ENCODE measurements at places on chromosomes 3 and 15. TPM values are rescaled to one million over a fixed set of nuclear protein-coding genes. Genes with fewer than 3 reads are reported as not detected.
A peak's percentile ranks its signal among the peaks of the same experiment; 100 is the strongest.

- DNase-seq = peak; percentile 62
Observed at GRCh38 chr15:60381148-60381788, 16.5 kb downstream of the ANXA2 start.

Gene SLC25A20
- total RNA-seq = 17.5 TPM

GRCh38 chr3:23153436-23153835 lies 49.7 kb upstream of the UBE2E2 start:
- DNase-seq = no peak

DNA sequence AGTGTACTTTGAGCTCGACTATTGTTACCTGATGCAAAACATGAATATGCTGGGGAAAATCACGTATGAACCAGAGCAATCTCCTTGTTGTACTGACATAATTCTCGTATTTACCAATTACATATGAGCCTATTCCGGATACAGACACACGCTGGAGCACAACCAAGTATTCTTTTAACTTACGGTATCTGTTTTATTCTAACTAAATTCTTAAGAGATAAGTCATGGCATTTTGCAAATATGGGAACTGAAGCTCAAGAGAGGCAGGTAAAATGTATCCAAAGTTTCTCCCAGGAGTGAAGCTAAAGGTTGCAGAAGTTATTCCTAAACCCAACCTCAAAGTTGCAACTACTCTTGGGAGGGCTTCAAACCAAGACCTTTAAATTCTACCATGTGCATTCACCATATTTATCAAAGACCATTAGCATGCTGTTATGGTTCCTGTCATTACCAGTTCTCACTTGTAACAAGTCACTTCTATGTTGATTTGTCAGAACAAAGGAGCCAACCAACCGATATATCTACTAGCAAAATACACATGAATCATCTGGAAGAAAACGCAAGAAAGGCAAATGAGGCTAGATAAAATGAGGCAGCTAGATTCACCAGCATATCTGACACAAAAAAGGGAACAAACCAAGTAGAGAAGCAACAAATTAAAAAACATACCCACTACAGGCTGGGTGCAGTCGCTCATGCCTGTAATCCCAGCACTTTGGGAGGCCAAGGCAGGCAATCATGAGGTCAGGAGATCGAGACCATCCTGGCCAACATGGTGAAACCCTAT lies 17.8 kb downstream of the TBL1XR1 start:
- DNase-seq = no peak

DNA sequence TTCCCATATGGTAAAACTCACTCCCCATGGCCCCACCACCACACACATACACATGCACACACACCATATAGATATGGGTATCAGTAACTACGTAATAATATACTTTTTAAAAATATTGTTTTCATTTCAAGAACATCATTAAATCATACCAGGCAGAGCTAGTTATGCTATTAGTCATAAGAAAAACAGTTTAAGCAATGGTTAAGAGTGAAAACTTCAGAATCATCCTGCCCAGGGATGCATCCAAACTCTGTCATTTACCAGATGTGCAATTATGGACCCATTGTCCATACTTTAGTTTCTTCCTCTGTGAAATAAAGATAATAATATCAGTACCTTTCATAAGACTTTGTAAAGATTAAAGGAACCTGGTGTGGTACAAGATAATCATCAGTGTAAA lies 608.3 kb downstream of the RBMS3 start:
- peak; percentile 50 for DNase-seq

DNA sequence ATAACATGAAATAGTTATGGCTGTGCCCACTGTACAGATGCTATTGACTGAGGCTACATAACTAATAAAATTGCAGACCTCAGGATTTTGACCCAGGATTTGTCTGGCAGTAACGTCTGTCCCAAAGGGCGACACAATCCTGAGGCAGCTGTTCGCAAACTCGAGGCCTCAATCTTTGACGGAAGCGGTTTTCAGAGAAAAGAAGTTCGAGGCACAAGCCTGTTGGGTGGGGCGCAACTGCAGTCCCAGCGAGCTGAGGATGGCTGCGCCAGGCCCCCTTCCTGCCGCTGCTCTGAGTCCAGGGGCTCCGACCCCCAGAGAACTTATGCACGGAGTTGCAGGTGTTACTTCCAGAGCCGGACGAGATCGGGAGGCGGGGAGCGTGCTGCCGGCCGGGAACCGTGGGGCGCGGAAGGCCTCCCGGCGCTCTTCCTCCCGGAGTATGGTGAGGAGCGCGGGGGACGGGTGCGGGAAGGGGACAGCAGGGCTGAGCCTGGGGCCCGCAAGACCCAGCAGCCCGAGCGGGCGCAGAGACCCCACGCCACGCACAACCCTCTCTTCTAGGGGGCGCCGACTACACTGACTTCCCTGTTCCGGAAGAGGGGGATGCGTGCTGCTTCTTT lies at the start of gene PARP15:
Gene PARP15, plus strand, starts transcription at position 242 of the 623 bp plus-strand sequence. Its CDS starts 18 bp downstream, at position 260.
- DNase-seq = no peak

DNA sequence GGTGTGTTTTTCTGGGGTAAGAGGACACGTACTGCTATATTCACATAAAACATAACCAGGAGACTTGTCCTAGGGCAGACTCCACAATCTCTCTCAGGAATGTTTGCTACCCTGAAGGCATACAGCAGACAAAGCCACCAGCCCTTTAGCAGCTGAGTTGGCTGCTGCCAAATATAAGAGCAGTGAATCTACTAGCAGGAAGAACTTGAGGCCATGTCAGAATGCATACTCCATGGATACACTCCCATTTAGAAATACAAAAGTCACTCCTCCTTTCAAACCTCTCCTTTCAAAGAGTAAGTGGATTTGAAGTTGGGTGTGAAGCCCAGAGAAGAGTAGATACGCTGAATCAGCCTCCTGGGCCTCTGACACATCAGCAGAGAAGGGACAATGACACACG lies 94.1 kb downstream of the CADPS start:
- no peak for DNase-seq
